Stimulated activated memory B cell treated with anti-CD40 and anti-IgM and Interleukin-4, amounts not matched to agents 10 μg/mL and 1 μg/mL and 100 μg/mL, for 72 hours (primary cell): ENCODE measurements at places on chromosomes 11 and 22.

GRCh38 chr11:113022262-113022661, 61.0 kb downstream of the NCAM1 start:
- no peak for ATAC-seq

DNA sequence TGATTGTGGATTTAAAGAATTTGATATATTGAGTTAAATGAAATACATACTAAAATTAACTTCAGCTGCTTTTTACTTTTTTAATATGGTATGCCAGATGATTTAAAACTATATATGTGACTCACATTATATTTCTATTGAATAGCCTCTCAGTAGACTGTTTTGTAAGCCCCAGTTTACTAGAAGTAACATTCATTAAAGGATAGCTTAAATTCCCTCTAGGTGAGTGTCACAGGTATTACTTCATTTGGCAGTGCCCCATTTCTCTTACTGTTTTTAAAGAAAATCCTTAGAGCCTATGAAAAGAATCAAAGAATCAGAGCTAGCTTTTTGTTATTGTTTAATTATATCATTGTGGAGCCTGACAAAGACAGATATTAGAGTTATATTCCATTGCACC, 48.6 kb downstream of the ZC3H12C start:
- ATAC-seq = no peak

GRCh38 chr22:20792966-20793728, 19.2 kb downstream of the SERPIND1 start:
- ATAC-seq = no peak

GRCh38 chr22:20646906-20647305, 127.0 kb upstream of the SERPIND1 start:
- ATAC-seq = no peak

DNA sequence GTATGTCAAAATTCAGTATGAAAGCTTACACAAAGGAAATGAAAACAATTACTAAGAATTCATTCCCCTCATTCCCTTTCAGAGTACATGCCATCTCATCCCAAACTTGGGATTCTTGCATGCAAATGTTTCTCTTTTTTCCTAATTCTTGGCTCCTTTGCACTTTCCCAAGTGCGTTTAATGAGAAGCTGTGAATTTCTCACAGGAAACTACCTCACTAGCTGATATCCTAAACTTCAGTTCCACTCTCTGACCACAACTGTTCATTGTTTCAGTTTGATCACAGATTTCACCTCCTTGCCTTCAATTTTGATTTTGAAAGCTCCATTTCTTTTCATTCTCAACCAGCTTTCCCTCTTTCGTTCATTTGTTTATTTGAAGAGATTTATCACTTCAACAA, 5.9 kb upstream of the ARL14EP start:
- ATAC-seq = no peak

DNA sequence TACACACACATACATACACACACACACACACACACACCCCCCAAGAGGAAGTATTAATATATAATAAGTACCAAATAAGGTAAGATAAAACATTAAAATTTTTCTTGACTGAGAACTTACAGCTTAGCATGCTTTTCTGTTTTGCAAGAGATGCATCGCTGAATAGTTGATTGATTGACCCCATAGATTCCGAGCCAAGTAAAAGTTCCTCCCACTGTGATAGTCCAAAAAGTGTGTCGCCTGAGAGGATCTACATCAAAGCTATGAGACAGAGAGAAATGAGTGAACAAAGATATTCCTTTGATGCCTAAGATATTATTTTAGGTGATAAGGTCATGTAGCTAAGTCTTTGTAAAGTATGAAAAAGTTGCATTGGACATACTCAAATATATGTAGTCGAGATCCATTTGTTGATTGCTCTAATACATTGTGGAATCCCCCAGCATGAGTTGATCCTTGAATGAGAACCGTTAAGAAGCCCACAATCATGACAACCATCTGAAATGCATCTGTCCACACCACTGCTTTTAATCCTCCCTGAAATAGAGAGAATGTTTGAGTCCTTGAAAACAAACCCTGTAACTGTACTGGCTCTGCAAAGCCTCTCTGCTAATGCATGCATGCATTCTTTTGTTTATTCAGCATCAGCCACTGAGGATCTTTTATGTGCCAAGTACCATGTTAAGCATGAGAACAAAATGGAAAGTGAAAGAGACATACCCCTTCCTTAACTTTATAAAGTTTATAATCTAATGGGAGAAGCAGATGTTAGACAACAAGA, 18.3 kb downstream of the SLC5A12 start:
- ATAC-seq = no peak

DNA sequence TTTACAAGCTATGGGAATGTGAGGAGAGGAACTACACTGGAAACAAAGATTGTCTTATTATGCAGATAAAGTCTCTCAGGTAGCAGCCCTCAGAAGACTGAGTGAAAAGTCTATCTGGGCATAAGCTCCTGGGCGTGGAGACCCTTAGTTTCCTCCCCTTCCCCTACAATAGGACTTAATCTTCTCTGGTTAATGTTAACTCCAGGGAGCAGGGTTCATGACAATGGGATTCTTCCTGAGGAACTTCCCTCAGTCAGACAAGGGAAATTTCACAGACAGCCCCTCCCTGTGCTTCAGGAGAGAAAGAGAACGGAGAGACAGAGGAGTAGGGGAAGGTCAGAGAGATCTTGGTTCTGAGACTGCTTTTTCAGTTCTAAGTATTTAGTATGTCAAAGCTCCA, 1428.6 kb downstream of the LRRC4C start:
- ATAC-seq = no peak

DNA sequence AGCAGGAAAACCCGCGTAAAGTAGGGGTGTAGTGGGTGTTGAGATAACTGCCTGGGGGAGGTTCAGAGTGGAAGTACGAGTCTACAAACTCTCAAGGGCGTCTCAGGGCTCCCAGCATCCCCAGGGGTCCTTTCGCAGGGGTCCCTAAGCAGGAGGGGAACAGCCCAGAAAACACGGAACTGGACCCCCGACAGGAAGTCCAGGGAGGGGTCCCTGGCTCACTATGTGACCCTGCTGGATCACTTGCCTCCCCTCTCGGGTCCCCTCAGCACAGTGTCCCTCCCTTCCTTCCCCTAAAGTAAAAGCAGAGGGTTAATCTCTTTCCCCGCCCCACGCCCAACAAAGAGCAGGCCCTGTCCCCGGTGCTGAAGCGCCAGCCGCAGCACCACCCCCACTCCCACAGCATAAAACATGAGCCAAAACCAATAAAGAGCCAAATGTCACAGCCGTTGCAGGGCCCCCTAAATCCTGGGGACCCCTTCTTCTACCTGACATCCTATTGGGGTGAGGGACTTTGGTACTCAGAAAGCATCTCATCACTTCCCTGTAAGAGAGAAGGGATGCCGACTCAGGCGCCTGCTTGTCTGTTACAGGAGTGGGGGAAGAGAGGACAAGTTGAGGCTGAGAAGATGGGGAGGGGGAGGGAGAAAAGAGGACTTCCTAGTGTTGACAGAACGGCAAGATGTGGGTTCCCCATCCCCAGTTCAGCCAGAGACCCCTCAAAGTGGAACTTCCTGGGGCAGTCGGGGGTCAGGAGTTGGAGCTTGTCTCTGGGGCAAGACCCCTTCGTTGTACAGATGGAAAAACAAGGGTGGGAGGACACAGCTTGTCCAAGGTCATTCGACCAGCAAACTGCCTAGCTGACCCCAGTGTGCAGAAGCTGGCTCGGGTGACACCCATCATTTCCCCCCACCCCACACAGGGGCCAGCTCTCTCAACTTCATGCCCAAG, 1.4 kb upstream of the NEFH start:
- ATAC-seq = no peak
